ENCODE measurements at places on chromosomes 3 and 15. TPM values are rescaled to one million over a fixed set of nuclear protein-coding genes. Genes with fewer than 3 reads are reported as not detected.

- no peak overlapping the region for H3K4me3 ChIP-seq
- no peaks in the 10 kb centered on the region for H3K4me1 ChIP-seq
- H3K27me3 ChIP-seq, result peaks cover 41% of the 10 kb centered on the region
- DNase-seq, result no peak
- no peaks in the 10 kb centered on the region for H3K36me3 ChIP-seq
Observed at GRCh38 chr3:193241716-193242115, 694 bp downstream of the PLAAT1 start.

DNA sequence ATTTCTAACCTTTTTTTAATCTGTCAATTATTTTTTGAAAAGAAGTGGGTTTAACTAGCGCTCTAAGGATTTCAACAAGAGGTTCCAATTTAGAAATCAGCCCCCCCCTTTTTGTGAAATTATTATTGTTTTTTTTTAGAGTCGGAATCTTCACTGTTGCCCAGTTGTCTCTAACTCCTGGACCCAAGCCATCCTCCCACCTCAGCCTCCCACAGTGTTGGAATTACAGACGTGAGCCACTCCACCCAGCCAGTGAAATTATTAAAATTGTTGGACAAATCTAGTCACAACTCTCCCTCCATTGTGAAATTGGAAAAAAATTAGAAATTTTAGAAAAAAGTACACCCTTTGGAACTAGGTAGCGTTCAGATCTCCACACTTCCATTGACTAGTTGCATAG lies 2.5 kb downstream of the AKAP13 start:
- peaks cover 38% of the 10 kb centered on the region for H3K36me3 ChIP-seq
- H3K27me3 ChIP-seq, result no peaks in the 10 kb centered on the region
- DNase-seq, result no peak
- no peak overlapping the region for H3K27ac ChIP-seq
- H3K4me3 ChIP-seq, result peak overlapping the region; percentile 33

GRCh38 chr15:56910801-56911200 lies 7.6 kb upstream of the TCF12 start:
- no peak overlapping the region for H3K4me3 ChIP-seq
- H3K27me3 ChIP-seq, result no peaks in the 10 kb centered on the region
- no peak for DNase-seq
- H3K27ac ChIP-seq, result no peak overlapping the region
- peaks cover 8% of the 10 kb centered on the region for H3K4me1 ChIP-seq
- no peaks in the 10 kb centered on the region for H3K36me3 ChIP-seq

DNA sequence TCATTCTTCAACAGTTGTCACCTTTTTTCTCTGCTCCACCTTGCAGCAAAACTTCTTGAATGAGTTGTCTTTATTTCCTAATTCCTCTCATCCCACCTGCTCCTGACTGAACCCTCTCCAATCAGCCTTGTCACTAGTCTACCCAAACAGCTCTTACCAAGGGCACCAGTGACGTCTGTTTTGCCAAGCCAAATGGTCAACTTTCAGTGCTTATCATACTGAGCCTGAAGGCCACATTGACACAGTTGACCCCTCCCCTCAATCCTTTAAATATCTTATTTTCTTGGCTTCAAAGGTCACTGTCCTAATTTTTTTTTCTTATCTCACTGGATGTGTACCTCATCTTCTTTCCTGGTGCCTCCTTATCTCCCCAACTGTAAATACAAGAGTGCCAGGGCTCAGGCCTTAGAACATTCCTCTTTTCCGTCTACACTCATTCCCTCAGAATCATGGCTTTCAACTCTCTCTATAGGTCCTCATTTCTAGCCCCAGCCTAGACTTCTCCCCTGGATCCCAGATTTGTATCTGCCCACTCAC lies 43.2 kb downstream of the CMTM8 start:
- no peaks in the 10 kb centered on the region for H3K27me3 ChIP-seq
- H3K27ac ChIP-seq, result no peak overlapping the region
- H3K4me3 ChIP-seq, result no peak overlapping the region
- H3K4me1 ChIP-seq, result peaks cover 18% of the 10 kb centered on the region
- DNase-seq, result no peak
- no peaks in the 10 kb centered on the region for H3K36me3 ChIP-seq

DNA sequence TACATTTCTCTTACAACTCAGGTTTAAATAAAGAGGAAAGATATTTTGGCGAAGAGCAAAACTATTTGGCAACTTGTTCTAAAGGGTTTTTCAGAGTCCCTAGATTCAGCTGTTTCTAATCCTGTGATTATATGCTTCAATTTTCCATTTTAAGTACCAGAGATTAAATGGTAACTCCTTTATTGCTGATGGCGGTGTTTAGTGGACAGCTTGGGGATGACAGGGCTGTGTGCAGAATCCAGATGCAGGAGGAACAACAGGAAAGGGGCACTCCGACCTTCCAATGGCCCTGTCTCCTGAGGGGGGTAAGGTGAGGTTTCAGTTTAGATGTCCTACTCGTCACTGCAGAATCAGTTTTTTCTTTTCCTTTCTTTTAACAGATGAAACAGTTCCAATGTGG lies 405.0 kb downstream of the PDCD6IP start:
- no peak for DNase-seq
- H3K4me3 ChIP-seq, result no peak overlapping the region
- no peaks in the 10 kb centered on the region for H3K4me1 ChIP-seq
- H3K27ac ChIP-seq, result no peak overlapping the region

CACNA1D gene
- 0.15 TPM for total RNA-seq

TJP1 gene
- total RNA-seq, result not detected

ACP3 gene
- not detected for total RNA-seq

EIF1B gene
- total RNA-seq, result 35.0 TPM

Measured in activated CD4-positive, alpha-beta T cell treated with anti-CD3 and anti-CD28 coated beads, Interleukin-2, amount 10 ng/mL, durations not matched to agents 7 days and 5 days (primary cell).